ENCODE measurements at places on chromosomes 7 and 10. TPM values are rescaled to one million over a fixed set of nuclear protein-coding genes. Genes with fewer than 3 reads are reported as not detected.

DNA sequence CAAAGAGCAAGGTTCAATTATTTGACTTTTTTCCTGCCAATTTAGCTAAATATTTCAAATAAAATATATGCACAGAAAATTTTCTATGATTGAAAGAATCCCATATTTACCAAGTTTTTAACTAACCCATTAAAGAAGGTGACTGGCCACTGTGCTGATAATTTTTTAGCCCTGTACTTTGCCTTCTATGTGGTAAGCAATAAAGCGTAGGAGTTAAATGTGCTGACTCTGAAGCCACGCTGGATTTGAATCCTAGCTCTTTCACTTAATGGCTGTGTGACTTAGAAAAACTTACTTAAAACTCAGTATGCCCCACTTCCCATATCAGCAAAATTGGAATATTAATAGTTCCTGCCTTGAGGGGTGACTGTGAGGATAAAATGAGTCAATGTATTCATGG is 82.1 kb downstream of the NEUROD6 start:
- H3K36me3 ChIP-seq: no peaks in the 10 kb centered on the region
- no peak for DNase-seq
- peaks cover 4% of the 10 kb centered on the region for H3K4me1 ChIP-seq
- H3K27ac ChIP-seq: no peak overlapping the region
- H3K27me3 ChIP-seq: no peaks in the 10 kb centered on the region

GRCh38 chr10:43198682-43199005 is 60.4 kb downstream of the CSGALNACT2 start:
- peaks cover 2% of the 10 kb centered on the region for H3K4me1 ChIP-seq
- H3K27me3 ChIP-seq: peaks cover 3% of the 10 kb centered on the region
- no peaks in the 10 kb centered on the region for H3K36me3 ChIP-seq
- no peak for DNase-seq

DNA sequence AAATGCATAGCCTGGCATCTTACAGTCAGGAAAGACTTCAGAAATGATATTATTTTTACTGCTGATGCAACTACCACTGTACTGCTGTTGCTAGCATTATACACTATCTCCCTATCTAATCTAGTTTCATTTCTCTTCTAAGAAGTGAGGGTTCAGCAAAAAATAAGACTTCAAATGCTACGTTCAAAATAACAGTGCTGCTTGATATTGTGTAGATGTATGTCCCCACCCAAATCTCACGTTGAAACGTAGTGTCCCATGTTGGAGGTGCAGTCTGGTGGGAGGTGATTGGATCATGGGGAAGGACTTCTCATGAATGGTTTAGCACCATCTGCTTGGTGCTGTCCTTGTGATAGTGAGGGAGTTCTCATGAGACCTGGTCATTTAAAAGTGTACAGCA is 129.4 kb downstream of the ANK3 start:
- peaks cover 22% of the 10 kb centered on the region for H3K4me1 ChIP-seq
- no peak overlapping the region for H3K27ac ChIP-seq
- no peaks in the 10 kb centered on the region for H3K27me3 ChIP-seq
- peaks cover 11% of the 10 kb centered on the region for H3K36me3 ChIP-seq
- H3K4me3 ChIP-seq: no peak overlapping the region

DNA sequence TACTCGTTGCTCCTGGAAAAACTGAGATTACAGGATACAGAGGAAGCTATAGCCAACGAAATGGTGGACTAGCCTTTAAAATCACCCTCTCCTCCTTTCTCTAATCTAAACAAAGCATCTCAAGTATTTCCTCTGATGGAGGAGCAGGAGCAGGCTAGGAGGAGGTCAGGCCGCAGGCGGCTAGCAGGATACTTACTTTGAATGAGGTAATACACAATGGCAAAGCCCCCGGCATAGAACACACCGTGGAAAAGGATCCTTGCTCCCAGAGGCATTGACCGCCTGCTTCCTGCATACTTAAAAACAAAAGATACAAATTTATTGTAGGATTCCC is 64.4 kb downstream of the STK17A start:
- DNase-seq: no peak
- no peaks in the 10 kb centered on the region for H3K27me3 ChIP-seq
- H3K4me1 ChIP-seq: peaks cover 1% of the 10 kb centered on the region
- H3K36me3 ChIP-seq: peaks cover 28% of the 10 kb centered on the region
- no peak overlapping the region for H3K27ac ChIP-seq

DNA sequence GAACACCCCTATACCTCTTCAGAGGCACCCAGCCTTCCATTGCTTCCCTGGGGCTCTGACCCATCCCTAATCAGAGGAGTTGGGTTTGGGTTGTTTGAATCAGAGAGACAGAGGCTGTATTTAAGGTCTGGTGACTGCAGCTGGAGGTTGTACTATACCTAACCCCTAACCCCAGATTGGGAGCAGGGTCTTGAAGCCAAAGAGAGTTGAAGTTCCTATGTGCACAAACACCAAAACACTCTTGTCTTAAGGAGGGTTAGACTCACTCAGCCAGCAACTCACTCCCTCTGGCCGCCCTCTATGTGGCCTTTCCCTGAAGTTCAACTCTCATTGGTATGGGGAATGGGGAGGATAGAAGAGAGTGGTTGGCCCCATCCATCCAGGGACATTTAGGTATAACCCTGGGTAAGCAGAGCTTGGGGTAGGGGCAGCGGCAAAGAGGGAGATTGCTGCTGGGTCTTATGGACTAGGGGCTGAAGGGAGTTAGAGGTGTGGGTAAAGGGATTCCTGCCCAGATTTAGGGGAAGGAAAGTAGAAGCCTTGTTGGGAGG is 80.0 kb downstream of the PAX2 start:
- H3K27me3 ChIP-seq: peaks cover 79% of the 10 kb centered on the region
- H3K36me3 ChIP-seq: no peaks in the 10 kb centered on the region
- DNase-seq: no peak
- peaks cover 17% of the 10 kb centered on the region for H3K4me1 ChIP-seq
- no peak overlapping the region for H3K27ac ChIP-seq

DNA sequence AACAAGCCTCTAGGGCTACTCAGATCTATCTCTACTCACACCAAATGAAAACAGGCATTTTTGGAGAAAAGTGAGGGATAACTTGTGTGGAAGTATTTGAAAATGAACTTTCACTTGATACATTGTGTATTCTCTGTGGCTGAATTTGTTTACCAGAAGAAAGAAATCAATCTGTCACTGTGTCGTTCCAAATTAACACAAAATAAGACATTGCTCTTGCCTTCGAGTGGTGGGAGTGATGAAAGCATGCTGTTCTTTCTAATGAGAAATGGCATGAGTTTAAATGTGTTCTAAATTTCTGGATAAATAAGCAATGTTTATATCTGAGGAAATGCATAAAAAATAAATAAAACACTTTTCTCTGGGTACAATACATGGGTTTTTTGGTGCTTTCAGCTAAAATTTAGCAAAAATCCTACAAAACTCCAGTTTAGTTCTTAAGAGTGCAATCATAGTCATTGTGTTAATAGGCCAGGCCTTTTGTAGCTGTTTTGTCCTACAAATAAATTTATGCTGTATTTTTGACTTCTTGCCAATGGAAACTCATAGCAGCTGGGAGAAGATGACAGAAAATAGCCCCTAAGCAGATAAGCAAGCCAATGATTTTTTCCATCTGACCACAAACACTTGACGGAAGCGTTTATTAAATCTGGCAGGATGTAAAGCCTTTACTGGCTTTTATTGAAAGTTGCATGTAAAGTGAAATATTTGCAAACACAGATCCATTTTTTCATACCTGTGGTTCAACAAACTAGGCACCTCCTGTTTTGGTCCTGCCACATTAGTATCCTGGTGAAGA is 1064.1 kb upstream of the GHITM start:
- peaks cover 1% of the 10 kb centered on the region for H3K4me1 ChIP-seq
- DNase-seq: no peak
- no peak overlapping the region for H3K4me3 ChIP-seq
- no peak overlapping the region for H3K27ac ChIP-seq
- no peaks in the 10 kb centered on the region for H3K36me3 ChIP-seq
- H3K27me3 ChIP-seq: no peaks in the 10 kb centered on the region

GRCh38 chr10:103181244-103181643 is 11.8 kb downstream of the NT5C2 start:
- H3K27me3 ChIP-seq: no peaks in the 10 kb centered on the region
- H3K27ac ChIP-seq: no peak overlapping the region
- peaks cover 29% of the 10 kb centered on the region for H3K4me1 ChIP-seq
- DNase-seq: no peak
- H3K4me3 ChIP-seq: no peak overlapping the region

Gene WDFY4
- total RNA-seq: 0.07 TPM
